ENCODE measurements at places on chromosomes 5 and 9.

- no peak for DNase-seq
Measured at GRCh38 chr9:17387565-17387964, 191.3 kb upstream of the SH3GL2 start.

GRCh38 chr5:158876263-158876942 lies 223.3 kb downstream of the EBF1 start:
- DNase-seq: no peak

DNA sequence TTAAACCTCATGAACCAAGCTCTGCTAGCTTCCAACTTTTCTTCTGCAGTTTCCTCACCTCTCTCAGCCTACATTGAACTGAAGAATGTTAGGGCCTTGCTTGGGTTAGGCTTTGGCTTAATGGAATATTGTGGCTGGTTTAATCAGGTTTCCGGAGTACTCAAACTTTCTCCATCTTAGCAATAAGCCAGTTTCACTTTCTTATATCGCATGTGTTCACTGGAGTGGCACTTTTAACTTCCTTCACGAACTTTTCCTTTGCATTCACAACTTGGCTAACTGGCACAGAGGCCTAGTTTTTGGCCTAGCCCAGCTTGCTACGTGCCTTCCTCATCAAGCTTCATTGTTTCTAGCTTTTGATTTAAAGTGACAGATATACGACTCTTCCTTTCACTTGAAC lies 81.0 kb upstream of the MAST4 start:
- DNase-seq: no peak

- DNase-seq: no peak
Measured at GRCh38 chr5:103389846-103390245, 131.3 kb downstream of the MACIR start.

DNA sequence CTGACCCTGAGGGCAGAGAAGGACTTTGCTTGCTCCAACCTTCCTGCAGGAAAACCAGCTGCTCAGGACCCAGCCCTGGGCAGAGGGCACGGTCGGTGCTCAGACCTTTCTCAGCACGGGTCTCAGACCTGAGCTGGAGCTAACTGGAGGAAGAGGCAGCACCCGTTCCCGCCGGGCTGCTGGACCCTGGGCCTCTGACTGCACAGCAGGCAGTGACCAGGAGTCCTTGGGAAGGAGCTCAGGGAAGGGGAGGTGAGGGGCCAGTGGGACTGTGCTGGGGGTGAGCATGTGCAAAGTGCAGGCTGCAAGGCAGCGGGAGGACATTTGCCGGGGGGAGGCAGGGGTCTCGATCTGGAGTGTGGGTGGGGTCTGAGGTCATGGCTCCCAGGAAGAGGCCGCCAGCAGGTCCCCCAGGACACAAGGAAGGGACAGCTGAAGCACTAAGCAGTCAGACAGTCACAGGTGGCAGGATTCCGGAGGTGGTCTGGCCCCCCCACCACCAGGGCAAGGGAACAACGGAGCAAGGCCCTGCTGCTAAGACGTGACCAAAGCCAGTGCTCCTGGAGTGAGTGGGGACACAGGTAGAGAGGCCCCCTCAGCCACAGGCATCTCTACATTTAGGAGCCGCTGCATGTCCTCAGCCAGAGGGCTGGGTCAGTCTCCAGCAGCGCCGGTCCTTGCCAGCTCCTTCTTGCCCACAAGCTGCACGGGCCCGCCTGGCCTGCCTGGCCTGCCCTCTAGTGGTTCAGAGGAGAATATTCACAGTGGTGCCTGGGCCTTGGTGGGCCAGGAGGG lies 4.8 kb upstream of the DPM2 start:
- DNase-seq: peak; percentile 83

DNA sequence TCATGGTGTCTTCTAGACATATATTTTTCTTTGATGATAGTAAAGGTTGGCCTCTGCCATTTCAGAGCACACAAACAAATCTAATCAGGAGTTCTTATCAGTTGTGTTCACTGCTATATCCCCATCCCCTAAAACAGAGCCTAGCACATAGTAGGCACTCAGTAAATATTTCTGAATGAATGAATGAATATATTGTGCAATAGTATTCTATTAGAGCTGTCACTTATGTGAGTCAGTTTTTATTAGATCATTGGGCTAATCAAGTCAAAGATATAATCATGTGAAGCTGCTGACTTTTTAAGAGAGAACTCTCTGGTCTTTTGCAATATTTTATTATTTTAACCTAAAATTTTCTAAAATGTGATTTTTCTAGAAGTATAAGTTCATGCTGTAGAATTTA lies 84.2 kb downstream of the CHSY3 start:
- no peak for DNase-seq

DNA sequence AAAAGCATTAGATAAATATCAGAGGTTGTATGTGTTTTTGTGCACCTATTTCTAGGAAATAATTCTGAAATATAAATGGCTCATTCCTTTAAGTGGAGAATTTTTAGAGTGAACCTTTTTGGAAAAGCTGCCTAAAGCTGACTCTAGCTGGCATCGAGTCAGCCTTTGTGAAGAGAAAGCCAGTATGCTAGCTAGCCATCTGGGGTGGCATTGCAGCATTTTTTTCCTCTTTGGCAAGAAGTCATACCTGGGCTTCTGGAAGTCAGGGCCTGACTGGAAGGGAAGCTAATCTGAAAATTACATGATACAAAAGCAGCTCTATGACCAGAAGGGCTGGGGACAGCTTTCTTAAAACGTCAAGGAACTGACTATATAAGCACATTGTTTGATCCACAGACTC lies 19.7 kb downstream of the ANP32B start:
- DNase-seq: no peak

DNA sequence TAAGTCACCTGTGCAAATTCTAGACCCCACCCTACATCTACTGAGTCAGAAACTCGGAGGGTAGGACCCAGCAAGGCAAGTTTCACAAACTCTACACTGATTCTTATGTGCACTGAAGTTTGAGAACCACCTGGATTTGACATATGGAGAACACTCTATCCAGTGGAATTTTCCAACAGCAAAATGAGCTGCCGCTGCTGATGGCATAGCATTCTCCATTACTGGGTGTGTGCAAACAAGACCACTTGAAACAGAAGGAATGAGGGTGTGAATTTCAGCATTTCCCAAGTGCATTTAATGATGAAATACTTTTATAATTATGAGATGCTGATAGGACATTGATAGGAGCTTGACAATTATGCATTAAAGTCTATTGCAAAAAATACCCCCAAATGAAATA lies 229.1 kb upstream of the IL12B start:
- DNase-seq: no peak

DNA sequence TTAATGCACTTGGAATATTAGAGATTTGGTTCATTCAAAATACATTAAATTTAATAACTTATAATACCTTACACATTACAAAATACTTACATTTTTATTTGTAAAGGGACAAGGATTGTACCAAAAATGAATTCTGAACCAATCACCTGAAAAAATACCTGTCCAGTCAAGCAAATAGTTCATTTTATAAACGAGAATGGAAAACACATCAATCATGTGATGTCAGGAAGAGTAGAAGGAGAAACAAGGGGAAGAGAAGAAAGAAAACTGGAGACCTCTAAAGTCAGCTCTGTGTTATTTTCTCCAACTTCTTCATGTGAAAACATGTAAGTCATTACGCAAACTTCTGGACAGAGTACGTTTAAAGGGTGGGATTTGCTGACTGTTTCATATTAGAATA lies 989.0 kb upstream of the NUDT12 start:
- no peak for DNase-seq

- DNase-seq: no peak
Measured at GRCh38 chr9:130786526-130786925, 48.5 kb upstream of the ABL1 start.

DNA sequence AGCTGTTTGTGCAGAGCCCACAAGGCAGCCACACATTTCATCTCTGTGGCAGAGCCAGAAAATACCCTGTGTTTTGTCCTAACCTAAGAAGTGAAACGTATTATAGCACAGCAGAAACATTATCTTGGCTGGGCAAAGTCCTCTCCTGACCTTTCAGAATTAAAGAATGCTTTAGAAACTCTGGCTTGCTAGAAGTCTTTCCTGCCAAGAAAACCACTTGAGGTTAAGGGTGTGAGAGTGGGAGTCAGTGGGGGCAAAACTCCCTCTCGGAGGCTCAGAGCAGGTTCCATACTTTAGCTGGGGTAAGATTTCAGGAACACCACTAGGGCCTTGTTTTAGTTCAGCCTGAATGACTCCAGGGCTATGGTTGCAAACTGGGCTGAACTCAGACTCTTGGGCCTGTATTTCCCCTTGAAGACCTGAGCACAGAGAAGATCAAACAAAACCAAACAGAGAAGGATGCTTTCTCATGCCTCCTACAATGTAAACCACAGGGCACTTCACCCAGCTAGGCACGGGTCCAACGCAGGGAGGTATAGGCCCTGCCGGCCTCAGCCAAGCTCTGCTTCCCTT lies 48.0 kb downstream of the ZNF366 start:
- no peak for DNase-seq

DNA sequence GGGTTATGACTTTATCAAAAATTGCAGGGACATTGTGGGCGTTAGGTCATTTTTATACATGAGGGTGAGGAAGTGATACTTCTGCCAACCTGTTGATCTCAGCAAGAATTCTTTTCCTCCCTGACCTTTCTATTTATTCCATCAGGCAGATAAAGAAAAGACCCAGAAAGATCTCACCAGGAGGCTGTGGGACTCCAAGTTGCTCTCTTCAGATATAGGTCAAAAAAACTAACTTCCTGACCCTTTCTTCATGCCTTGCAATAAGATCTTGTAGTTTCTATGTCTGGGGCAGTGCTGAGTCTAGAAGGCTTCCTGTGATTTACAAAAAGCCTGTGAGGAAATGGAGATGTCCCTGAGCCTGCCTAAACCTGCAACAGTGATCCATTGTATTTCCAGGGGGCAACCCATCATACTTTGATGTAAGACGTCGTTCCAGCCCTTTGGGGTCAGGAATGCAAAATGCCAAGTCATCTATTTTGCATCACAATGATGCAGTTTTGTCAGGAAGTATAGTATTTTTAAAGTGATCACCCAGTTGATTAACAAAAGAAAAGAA lies 22.0 kb upstream of the PIK3R1 start:
- DNase-seq: peak; percentile 47

DNA sequence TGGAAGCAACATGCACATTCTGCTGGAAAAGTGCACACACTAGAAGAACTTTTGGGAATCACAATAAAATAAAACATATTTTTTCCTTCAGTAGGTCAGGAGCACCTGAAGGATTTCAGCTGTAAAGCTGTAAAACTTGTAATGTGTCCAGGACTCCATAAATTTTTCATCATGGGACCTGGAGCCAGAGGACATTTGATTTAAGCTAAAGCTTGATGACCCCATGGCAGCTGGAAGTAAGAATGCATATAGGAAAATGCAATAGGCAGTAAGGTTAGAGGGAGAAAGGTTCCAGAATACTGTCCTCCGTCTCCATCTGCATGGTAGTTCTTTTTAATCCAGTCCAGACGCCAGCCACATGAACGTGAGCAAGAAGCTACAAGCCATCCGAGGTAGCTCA lies 166.0 kb downstream of the ADAMTSL1 start:
- DNase-seq: no peak

DNA sequence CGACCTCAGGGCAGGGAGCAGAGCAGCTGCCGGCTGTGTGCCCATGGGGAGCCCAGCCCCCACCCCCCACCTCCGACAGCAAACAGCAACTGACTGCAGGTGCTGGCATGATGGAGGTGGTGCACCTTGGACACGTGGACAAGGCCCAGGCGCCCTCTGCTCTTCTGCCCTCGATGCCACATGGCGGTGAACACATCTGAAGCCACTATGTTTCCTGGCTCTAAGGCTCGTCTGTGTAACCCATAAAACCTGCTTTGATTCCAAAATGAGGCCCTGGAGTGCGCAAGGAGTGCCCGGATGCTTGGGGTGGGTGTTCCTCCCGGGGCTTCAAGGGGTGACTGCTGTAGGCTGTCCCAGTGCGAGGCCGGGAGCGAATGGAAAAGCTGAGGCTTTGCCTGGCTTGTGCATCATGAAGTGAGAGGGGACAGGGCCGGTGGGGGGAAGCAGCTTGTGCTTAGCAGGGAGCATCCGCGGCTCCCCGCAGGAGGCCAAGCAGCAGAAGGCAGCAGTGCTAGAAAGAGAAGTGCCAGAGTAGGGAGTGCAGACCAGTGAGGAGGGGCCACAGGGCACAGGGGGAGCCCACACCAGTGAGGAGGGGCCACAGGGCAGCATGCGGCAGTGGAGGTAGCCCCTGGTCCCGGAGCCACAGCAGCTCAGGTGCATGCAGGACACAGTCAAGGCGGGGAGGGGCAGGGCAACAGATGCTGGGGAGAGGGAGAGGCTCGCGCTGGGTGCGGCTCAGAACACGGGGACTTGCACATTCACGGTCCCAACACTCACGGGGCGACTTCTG lies 30.0 kb downstream of the NKD2 start:
- no peak for DNase-seq

GRCh38 chr5:149878371-149878770 lies 66.2 kb downstream of the PDE6A start:
- DNase-seq: peak; percentile 20

GRCh38 chr5:147169901-147170300 lies 64.9 kb upstream of the STK32A start:
- DNase-seq: no peak

DNA sequence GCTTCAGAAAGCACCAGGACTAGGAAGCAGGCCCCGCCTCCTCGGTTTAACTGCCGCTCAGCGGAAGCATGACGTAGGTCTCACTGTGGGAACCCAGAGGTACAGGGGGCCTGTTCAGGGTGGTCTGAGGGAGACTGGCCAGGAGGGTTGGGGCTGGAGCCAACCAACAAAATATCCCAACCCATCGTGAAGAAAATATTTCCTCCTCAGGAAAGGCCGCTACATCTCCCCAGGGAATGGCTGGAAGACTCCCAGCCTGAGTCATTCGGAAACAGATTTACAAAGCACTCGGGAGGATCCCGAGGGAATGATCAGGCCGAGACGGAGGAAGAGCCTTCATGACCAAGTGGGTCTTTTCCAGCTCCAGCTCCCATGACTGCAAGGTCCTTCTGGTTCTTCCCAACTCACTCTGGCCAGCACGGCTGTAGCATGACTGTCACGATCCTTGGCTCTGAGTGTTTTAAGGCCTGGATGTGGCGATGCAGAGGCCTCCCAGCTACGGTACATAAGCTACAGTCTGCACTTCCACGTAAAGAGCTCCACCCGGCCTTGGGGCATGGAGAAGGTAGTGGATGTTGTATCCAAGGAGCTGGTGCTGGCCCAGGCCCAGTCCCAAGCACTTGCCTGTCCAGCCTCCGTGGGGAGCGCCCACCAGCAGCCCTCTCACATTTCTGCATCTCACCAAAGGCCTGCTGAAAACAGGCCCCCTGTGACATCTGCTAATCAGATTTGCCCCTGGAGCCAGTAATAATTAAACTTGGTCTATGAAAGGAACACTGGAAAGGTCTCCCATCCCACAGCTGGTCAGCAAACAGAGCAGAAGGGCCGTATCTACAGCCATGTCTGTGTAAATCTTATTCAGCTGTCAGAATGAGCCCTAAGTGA lies 100.6 kb downstream of the LHFPL2 start:
- no peak for DNase-seq

- no peak for DNase-seq
Measured at GRCh38 chr9:123382653-123383511, 26.9 kb downstream of the CRB2 start.

DNA sequence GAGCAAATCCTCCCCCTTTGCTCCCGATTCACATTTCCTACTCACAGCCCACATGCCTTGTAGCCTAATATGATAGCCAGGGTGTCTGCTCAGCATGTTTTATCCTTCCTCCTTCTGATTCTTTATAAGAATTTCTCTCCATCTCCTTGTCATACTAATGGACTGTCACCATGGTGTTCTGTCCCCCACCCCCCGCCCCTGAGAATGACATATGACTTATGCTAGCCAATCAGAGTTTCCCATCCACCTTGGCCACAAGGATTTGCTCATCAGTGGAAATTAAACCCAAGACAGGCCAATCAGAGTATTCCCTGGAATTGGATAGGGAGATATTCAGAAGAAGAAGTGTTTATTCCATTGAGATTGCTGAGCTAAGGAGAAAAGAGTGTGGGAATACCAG lies 16.0 kb downstream of the ABLIM3 start:
- DNase-seq: no peak

Data from suppressor macrophage (primary cell).